ENCODE measurements at places on chromosomes 5 and 9. TPM values are rescaled to one million over a fixed set of nuclear protein-coding genes. Genes with fewer than 3 reads are reported as not detected.

SYK gene
- 6.5 TPM for total RNA-seq

PCSK1 gene
- not detected for total RNA-seq

PTPN3 gene
- 38.6 TPM for total RNA-seq

GIN1 gene
- total RNA-seq: 16.2 TPM

ANKRD33B gene
- total RNA-seq: 2.9 TPM

SGCD gene
- 81.5 TPM for total RNA-seq

SYNPO gene
- 645 TPM for total RNA-seq

PCDHGC4 gene
- total RNA-seq: 3.0 TPM

HNRNPK gene
- total RNA-seq: 248 TPM

POC5 gene
- 2.3 TPM for total RNA-seq

NTRK2 gene
- total RNA-seq: 4.5 TPM

CCNB1 gene
- 2.5 TPM for total RNA-seq

SLC28A3 gene
- total RNA-seq: 0.24 TPM

All from Right ventricle myocardium superior (tissue), 1 donor.